ENCODE measurements at places on chromosomes 5 and 9.

DNA sequence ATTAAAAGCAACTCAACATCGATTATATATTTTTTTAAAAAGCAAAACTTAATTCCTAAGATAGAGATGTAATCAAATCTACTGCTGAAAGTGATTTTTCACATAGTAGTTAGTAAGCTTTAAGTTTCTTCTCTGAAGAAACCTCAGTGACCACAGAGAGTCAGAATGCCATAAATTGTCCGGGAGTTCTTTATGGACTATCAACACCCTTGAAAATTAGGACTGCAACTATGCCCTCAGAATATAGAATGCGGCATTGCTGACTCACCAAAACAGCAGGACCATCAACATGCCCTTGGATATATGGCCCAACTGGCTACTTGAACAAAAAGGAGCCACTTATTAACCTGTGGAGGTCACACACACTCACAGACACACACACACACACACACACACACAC, 228.9 kb upstream of the SNX2 start:
- DNase-seq = no peak

DNA sequence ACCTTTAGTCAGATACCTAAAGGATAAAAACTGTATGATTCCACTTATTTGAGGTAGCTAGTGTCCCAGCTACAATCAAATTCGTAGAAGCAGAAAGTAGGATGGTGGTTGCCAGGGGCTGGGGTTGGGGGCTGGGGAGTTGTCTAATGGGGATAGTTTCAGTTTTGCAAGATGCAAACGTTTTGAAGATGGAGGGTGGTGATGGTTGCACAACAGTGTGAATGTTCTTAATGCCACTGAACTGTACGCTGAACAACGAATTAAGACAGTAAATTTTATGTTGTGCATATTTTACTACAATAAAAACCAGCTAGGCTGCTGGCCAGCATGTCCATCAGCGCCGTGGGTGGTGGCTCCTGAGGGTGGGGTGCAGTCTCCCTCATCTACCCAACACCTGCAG, 137.8 kb downstream of the GADD45G start:
- DNase-seq = no peak

DNA sequence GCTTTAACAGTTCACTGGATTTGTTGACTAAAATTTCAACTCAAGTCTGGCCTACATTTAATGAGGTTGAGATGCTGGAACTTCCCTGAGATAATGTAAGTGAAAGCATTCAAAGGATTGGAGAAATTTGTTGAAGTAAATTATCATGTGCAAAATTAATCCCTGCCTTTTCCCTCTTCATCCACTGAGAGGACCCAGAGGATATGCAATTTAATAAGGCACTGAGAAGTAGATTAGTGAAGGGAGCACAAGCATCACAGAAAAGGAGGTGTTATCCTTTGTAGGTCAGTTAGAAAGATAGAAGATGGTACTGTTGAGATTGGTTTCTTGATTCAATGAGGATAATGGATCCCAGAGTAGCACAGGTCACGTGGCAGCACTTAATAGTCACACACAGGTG, 42.6 kb upstream of the ANKRD31 start:
- peak; percentile 16 for DNase-seq

- no peak for DNase-seq
Observed at GRCh38 chr5:159104051-159104651, 4.4 kb upstream of the EBF1 start.

DNA sequence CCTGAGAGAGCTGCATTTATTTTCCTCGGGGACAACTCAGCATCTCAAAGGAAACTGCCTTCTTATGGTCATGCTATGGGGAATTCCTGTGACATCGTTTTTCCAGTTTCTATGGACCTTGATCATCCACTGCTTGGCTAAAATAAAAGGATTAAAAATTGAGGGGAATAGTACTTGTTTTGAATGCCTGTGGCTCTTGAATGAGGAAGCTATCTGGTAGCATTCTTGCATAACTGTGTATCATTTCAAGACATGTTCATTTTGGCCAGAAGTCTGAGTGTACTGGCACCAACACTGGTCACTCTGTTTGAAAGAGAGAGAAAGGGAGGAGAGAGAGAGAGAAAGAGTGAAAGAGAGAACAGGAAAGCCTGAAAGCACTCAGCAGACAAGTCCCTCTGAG, 116.7 kb downstream of the DOCK2 start:
- peak; percentile 57 for DNase-seq

- peak; percentile 24 for DNase-seq
Observed at GRCh38 chr5:151097820-151098767, 17.3 kb upstream of the TNIP1 start.

GRCh38 chr5:86688406-86688805, 70.7 kb downstream of the COX7C start:
- DNase-seq = no peak

Measured in suppressor macrophage (primary cell).